ENCODE measurements at places on chromosomes 13 and 19. TPM values are rescaled to one million over a fixed set of nuclear protein-coding genes. Genes with fewer than 3 reads are reported as not detected.
A peak's percentile ranks its signal among the peaks of the same experiment; 100 is the strongest.

Gene TMEM86B
- polyA plus RNA-seq = 5.0 TPM

Gene CAPN12
- 3.7 TPM for polyA plus RNA-seq

Gene NUP58
- polyA plus RNA-seq = 47.8 TPM

Gene ZNF493
- 33.0 TPM for polyA plus RNA-seq

Gene KCNN1
- 2.7 TPM for polyA plus RNA-seq

Gene CFD
- 4.7 TPM for polyA plus RNA-seq

Gene VSTM1
- polyA plus RNA-seq = 0.17 TPM

Gene ZNF699
- polyA plus RNA-seq = 7.4 TPM

Gene SRRM5
- polyA plus RNA-seq = 2.2 TPM

Gene EDDM13
- 1.9 TPM for polyA plus RNA-seq

- DNase-seq = no peak
Measured at GRCh38 chr13:35478271-35479037, 2.0 kb upstream of the MAB21L1 start.

- no peak for DNase-seq
Measured at GRCh38 chr13:52644108-52644507, 1.9 kb downstream of the HNRNPA1L2 start.

DNA sequence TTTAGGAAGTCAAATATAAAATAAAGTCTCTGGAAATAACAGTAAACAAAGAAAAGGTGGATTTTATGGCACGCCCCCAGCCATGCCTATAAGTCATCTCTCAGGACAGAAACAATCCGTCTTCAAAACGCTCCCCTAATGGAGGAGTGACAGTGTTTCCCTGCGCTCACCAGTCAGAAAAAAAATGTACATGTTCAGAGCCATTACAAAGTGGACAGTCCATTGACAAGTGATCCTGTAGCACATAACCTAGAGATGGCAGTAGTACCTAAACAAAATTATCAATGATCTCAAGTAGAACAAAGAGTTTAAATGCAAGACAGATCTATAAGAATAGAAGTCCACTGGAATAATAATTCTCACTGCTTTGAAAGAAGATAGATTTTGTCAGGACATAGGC is 891.7 kb upstream of the MIR17HG start:
- DNase-seq = no peak

DNA sequence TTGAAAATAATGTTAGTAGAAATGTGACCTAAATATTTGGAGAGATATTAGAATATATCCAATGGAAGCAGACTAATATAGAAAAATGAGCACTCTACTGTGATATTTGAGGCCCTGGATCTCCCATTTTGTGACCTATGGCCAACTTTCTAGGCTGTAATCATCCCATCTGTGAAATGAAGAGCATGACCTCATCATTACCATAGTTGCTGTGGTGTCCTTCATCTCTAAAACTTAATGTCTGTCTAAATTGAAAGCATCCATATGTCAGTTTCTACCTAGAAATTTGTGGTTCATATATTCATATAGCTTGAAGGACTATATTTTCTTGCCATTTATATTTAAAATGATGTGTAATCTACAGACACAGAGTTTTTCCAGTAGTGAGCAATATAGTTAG is 41.6 kb downstream of the PAN3 start:
- DNase-seq = no peak

DNA sequence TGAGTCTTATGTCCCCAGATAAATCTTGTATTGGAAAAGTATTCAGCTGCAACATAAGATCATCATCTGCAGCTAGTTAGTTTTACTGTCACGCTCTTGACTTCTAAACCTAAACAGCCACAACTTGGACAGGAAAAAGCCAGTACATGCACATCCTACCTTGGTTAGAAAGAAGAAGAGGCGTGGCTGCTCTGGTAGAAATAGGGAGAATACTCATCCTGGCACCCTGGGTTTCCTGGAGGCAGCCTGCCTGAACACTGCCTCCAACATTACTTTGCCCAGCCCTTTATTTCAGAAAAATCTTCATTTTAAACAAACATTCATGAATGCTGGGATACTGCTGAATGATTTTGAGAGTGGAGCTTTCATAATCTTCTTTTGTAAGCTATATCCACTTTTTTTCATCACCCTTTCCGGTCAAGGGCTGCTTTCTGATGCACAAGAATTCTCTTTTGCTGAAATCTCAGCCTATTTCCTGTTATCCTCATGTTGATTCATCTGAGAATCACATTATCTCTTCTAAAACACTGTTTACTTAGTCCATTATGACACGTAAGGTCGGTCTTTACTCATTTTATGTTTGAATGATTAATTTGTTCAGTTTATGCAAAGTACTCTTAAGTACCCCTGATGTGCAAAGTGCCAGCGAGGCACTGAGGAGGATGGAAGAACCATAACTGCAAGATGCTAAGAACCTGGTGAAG is 55.2 kb downstream of the STARD13 start:
- DNase-seq = no peak

DNA sequence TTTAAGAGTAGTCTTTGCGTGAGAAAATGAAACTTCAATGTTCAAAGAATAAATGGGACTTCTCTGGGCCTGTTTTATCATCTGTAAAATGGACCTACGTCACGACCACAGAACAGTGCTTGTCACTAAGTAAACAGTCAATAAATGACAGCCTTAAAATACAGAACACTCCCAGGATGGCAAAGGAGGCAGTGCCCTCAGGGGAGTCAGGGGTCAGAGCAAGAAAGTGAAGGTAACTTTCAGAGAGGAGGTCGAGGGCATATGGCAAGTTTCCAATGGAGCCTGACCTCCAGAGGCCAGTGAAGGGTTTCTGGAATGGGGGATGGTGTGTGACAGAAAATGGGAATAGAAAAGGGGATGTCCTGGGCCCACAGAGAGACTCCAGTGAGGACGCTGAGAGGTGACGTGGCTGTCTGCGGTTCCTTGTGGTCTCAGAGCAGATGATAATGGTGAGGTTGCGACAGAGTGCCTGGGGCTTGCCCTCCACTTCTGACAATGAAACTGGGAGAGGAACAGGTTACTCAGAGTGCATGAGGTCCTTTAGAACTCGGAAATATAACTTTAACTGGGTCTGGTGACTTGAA is 91.8 kb downstream of the UBL3 start:
- no peak for DNase-seq

DNA sequence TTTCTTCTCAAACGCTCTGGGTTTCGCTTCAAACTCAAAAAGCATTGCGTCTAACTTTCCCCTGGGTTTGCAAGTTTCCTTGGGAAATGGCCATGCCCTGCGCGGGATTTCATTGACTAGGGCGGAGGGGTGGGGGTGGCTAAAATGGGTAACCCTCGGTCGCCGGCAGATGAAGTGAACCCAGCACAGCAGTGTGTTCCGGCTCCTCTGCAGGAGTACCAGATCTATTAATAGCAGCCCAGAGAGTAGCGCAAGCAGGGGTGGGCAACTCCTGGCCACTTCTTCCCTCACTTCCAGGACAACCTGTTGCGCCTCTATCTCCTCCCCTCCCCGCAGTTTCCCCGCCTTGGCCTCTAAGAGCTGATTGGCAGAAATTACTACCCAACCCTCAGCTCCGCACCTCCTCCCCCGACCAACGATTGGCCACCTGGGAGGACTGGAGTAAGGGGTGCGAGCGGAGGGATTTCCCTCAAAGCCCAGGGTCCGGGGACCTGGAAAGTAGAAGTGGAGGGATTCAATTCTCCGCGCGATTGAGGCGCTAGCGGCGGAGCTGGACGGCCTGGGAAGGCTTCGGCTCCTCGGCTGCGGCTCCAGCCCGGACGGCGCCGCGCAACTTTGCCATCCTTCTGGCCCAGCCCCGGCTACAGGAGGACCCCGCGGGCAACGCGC is at the start of gene FREM2:
TSS of gene FREM2 (plus strand) at position 501 of the 669 bp plus-strand sequence. CDS start 268 bp downstream, outside the sequence.
- DNase-seq = peak; percentile 78

DNA sequence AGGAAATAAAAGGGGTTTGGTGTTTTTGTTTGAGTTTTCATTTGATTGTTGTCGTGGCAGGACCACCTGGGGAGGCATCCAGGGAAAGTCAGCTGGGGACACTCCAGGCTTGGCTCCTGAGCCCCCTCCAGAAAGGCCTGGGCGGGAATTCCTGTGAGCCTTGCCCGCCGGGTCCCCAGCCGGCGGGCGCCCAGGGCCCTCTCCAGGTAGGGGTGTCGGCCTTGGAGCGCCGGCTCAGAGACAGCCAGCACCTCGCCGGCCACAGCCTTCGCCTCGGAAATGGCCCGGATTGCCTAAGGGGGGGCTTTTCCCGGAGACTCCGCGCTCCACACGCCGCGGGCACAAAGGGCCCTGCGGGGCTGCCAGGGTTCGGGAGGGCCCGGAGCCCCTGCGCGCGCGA is 125.0 kb downstream of the TNFRSF19 start:
- DNase-seq = no peak

DNA sequence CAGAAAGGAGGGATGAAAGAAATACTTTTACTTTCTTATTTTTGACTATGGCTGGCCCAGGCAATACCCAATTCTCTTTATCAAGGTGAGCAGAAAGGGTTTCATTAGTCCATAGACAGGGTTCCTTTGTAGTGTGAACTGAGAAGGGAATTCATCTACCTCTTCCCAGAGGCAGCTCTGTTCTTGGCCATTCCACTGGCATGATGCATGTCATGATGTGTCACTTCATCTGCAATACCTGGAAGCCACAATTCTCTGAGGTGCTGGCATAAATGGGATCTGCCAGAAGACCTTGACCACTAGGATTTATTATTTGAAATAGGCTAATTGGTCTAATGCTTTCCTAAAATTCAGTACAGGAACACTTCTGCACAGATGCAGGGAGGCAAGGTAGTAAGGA is 542.8 kb downstream of the RFC3 start:
- DNase-seq = no peak

DNA sequence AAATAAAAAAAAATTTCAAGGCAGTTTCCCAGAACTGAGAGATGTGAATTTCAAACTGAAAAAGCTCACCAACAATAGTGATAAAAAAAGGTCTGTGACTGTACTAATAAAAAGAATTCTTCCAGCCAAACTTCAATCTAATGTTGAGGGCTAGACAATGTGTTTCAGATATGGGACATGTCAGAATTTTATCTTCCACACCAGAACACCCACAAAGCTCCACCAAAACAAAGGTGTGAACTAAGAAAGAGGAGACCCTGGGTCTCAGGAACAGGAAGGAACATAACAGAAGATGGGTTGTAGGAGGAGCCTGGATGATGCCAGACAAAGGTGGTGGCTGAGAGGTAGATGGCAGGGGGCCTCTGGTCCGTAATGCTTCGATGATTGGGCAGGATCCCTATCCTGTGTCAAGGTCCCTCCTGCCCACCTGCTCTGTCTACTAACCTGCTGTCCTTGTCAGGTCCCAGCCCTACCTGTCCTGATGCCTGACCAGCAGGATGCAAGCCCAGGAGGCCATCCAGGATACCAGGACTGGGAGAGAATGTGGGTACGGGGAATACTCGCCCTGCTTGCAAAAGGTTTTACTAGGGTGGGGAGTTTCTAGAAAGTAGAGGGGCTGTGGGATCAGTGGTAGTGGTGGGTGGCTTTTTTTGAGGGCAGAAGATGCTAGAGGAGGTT is 4.5 kb downstream of the MZF1 start:
- DNase-seq = no peak

DNA sequence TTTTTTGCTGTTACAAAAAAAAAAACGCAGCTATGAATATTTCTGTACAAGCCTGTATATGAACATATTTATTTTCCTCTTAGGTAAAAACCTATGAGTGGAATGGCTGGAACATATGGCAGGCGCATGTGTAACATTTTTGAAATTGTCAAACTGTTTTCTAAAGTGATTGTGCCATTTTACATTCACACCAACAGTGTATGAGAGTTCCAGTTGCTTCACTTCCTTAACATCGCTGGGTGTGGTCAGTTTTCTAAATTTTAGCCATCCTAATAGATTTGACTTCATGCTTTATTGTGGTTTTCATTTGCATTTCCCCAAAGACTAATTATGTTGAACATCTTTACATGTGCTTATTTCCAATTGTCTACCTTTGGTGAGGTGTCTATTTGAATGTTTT is 306.8 kb downstream of the KCNRG start:
- DNase-seq = no peak

- no peak for DNase-seq
Measured at GRCh38 chr13:75771818-75772217, 135.7 kb downstream of the LMO7 start.

GRCh38 chr13:93226065-93226622 is 463 bp upstream of the GPC6 start:
- DNase-seq = peak; percentile 40

DNA sequence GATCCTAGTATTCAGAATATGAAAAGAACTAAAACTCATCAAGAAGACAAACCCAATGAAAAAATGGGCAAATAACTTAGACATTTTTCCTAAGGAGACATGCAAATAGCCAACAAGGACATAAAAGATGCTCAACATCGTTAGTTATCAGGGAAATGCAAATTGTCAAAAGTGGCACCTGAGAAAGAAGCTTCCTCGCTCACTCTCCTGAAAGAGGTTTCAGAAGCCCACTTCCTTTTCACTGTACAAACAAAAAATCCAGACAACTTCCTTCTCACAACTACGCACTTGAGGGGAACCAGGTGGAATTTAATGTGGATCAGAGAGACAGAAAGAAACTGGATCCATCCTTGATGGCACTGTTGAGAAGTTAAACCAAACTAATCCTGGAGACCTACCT is 41.5 kb downstream of the KLF12 start:
- no peak for DNase-seq

GRCh38 chr13:20801707-20802106 is 27.9 kb upstream of the EEF1AKMT1 start:
- no peak for DNase-seq

DNA sequence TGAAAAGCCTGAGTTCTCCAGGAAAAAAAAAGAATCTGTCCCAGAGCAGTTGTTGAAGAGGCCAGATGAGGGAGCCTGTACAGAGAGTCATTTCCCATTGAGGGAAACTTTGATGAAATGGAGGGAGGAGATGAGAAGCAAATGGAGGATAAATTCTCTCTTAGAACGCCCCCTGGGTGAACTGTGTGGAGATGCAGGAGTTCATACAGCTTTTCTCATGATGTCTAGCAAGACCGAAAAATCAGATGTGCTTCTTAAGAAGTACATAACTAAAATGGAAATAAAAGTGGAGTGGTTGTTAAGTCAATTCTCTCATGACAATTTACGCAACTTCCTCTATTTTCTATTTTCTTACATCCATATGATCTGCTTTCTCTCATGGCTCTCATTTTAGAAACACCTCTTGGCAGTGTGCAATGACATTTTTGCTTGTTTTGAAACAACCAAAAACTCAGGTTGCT is 1263.1 kb downstream of the PCDH9 start:
- no peak for DNase-seq

- no peak for DNase-seq
Measured at GRCh38 chr13:65090186-65090585, 2139.9 kb downstream of the PCDH9 start.

GRCh38 chr13:112740502-112741131 is 50.8 kb downstream of the ATP11A start:
- DNase-seq = no peak

Data from right lung (tissue), 10 donors.